ENCODE measurements at places on chromosomes 1 and 21.

DNA sequence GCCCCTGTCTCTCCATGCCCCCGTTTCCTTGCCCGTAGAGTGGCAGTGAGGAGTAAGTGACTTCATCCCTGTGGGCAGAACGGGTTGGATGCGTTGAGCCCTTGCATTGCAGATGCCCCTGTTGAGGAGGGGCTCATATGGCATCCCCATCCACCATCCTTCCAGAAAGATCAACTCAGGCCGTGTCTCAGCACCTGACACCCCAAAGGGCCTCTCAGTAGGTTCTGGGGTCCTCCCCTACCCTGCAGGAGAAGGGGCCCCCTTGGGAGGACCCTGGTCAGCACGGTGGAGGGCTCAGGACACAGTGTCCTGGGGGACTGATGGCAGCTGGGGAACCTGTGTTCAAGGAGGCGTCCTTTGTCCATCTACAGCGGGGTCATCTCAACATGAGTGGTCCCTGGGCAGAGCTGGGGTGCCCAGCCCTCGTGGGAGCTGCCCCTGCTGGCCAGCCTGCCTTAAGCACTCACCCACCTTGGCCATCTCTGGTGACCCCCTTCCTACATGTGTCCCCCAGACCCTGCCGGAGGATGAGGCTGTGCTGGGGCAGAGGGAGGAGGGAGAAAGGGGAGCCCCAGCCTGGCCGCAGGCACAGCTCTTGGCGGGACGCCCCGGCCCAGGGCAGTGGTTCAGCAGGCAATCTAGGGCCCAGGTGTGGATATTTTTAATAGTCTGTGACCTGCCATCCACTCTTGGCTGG, 48.2 kb upstream of the ACTRT2 start:
- no peak for DNase-seq

DNA sequence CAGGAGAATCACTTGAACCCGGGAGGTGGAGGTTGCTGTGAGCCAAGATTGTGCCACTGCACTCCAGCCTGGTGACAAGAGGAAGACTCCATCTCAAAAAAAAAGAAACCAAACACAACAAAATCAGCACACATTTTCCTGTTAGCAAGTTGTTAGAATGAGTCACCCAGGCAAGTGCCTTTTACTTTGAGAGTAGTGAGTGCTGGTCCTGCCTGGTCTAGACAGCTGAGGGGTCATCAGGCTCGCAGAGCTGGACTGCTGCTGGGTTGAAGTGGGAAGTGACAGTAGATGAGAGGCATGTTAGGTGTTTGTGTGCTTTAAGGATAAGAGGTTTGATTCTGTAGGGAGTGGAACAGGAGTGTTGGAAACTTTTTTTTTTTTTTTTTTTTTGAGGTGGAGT, 31.9 kb downstream of the GNPAT start:
- DNase-seq = no peak

DNA sequence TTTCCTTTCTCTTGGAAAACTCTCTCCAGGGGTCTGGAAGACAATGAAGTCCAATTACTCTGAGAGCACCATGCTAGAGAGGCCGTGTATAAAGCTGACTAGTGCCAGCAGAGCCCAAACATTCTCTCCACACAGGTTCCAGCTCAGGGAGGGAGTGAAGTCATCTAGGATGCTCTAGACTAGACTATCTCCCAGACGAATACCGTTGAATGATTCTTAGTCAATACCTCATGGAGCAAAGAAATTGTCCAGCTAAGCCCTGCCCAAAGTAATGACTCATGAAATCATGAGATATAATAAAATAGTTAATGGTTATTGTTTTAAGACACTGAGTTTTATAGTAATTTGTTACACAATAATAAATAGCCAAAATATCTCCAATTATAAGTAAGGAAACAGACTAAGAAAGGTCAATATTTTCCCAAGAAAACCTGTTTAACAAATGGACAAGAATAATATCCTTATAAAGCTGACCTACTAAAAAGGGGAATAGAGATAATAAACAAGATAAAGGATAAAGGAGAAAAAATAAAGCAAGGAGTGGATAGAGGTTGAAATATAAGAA, 163.9 kb upstream of the LRRC7 start:
- DNase-seq = no peak

GRCh38 chr1:6412896-6413295, 6.8 kb downstream of the HES2 start:
- DNase-seq = peak; percentile 16

- DNase-seq = no peak
These were observed 49.9 kb downstream of the IRF2BP2 start for GRCh38 chr1:234559902-234560676.

DNA sequence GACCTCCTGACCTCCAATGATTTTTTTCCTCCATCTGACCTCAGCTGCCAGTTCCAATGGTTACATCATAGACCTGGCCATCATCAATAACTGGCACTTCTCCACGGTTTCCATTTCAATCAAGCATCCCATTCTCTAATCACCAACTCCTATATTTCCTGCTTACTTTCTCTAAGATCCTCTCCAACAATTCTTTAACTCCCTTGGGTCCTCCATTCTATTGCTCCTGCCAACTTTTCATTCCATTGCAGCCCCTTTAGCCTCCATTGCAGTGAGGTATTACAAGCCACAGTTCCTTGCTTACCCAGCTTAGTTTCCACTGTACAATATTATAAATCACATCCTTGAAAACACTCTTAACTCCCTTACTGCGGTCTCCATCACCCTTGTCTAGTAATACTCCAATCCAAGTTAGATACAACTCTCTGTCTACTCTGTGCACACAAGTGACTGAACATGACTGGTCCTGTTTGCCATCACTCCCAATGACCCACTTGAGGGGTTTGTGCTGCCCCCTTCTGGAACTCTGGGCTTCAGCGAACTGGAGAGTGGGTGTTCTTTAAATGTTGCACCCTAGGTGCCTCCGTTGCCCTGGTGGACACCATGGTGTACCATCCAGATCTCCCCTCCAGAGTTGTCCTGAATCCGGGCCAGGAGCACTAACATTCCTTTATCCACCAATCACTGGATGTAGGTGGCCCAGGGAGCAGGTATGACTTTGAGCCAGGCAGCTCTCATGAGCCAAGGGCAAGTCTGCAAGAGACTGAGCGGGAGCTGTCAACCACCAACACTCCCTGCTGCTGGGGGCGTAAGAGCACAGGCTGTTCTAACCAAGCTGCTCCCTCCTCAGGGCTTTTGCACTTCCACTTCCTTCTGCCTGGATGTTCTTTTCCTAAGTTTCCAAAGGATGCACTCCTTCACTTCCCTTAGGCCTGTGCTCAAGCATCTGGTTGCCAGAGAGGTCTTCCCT, 3.7 kb upstream of the FNDC7 start:
- DNase-seq = no peak

DNA sequence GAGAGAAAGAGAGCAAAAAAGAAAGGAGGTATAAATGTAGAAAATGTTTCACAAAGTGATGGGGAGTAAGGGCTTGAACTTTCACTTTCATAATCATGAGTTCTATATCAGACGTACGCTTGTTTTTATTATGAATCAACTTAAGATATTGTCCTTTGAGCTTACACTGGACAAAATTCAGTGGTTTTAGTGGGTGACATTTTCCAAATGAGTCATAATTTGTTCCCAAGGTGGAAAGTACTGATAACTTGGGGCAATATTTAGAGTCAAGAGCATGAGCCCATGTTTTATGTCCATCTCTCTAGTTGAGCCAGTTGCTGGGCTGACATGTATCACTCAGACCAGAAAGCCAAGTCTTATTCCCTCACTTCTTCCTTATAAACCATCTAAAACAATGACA, 161.6 kb downstream of the CHRM3 start:
- DNase-seq = no peak

DNA sequence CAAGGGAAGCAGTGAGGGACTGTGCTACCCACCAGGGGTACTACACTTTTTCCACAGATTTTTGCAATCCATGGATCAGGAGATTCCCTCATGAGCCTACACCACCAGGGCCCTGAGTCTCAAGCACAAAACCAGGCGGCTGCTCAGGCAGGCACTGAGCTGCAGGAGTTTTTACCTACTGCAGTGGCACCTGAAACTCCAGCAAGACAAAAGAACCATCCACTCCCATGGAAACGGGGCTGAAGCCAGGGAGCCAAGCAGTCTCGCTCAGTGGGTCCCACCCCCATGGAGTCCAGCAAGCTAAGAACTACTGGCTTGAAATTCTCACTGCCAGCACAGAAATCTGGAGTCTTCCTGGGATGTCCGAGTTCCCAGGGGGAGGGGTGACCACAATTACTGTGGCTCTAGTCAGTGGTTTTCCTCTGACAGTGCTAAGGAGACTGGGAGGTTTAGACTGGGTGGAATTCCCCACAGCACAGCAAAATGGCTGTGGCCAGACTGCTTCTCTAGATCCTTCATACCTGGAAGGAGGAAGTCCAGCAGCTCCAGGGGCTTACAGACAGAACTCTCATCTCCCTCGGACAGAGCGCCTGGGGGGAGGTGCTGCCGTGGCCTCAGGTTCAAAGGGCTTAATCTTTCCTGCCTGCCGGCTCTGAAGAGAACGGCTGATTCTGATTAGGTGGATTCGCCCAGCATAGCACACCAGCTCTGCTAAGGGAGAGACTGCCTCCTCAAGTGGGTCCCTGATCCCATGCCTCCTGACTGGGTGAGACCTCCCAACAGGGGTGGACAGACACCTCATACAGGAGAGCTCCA, 437.8 kb downstream of the LTN1 start:
- DNase-seq = no peak

DNA sequence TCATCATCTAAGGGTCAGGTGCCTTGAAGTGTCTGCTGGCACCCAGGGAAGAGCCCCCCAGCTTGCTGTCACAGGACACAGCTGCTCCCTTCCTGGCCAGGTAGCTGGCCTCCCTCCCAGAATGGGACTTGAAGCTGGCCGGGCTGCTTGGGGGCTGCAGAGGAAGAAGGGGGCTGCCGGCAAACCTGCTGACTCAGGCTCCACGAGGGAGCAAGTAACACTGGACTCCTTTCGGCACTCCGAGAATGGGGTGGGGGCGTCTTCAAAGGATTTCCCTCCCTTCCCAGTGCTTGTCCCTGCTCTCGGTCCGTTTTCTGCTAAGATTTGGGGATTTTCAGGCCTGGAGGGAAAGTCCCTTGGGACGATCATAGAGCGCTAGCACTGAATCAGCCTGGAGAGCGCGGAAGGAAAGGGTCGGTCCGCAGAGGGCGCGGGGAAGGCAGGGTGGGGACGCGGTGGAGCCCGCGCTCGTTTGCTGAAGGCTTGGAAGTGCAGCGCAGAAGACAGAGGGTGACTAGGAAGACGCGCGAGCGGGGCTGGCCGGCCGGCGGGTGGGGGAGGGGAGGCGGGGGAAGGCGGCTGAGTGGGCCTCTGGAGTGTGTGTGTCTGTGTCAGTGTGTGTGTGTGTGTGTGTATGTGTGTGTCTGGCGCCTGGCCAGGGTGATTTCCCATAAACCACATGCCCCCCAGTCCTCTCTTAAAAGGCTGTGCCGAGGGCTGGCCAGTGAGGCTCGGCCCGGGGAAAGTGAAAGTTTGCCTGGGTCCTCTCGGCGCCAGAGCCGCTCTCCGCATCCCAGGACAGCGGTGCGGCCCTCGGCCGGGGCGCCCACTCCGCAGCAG, at the start of gene CSF1:
Gene CSF1, plus strand, starts transcription at position 727 of the 840 bp plus-strand sequence. CDS start 175 bp downstream, outside the sequence.
- DNase-seq = peak; percentile 87

- peak; percentile 10 for DNase-seq
These were observed 3.1 kb upstream of the KRTAP21-1 start for GRCh38 chr21:30758306-30758705.

GRCh38 chr21:46585191-46585953, 19.5 kb downstream of the S100B start:
- DNase-seq = no peak

GRCh38 chr1:234634387-234634786, 24.4 kb upstream of the IRF2BP2 start:
- no peak for DNase-seq

DNA sequence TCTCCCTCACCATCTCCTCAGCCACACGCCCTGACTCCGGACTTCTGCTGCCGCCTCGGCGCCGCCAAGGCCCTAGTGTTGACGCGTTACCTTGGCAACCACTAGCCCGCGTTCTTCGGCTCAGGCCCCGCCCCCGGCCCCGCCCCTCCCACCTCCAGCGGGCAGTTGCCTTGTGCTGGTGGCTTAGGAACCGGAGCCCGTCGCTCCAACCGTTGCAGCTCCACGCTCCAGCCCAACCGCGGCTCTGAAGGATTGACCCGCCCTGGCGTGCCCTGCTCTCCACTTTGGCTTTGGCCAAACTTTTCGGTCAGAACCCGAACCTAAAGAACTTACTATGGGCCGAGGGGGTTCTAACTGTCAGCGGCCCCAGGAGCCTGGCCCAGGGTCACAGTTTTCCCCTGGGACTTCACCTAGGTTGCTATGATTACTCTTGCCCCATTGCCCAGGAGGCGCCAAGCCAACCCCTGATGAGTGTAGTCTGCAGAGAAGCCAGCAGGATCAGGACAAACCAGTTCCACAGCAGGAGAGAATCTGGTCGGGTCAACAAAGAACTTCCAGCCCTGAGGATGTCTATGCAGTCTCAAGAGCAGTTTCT, at the start of gene CFAP45:
Gene CFAP45, minus strand, starts transcription at position 80 of the 595 bp plus-strand sequence. Its CDS starts 67 bp downstream, at position 13.
- peak; percentile 89 for DNase-seq

- no peak for DNase-seq
These were observed 3.7 kb downstream of the IFI6 start for GRCh38 chr1:27668121-27668807.

DNA sequence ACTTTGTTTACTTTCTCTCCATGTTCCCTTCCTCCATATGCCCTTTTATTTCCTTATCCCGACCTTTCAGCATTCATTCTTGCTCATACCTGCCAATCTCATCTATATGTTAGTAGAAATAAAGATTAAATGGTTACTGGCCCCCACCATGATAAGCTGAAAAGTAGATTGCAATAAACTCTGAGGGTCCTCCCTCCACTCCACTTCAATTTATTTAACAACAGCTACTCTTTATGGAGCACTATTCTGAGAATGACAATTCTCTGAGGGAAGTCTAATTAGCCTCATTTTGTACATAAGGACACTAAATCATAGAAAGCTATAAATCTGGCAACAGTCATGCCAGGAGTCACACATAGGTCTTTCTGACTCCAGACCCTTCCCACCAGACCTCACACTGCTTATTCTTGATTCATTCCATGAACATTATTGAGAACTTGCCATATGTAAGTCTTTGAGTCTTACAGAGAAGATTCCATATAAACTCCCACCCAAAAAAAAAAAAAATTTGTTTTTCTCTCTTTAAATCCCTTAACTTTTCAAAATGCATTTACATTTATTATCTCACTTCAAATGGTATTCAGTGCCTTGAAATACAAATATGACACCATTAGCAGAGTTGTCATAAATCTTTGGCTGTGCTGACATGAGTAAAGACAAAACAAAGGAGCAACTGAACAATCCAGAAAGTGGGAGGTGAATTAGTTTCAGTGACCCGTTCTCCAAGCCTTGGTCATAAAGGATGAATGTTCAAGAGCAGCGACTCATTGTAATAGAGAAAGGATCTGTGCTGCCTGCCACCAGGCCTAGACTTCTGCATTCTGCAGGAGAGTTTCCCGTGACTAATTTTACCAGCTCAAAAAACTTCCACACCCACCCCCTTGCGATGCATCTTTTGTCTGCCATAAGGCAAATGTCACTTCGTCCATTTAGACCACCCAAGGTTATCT, 28.5 kb downstream of the PALMD start:
- no peak for DNase-seq

- DNase-seq = peak; percentile 22
These were observed 6.6 kb downstream of the LDLRAD2 start for GRCh38 chr1:21818656-21819055.

DNA sequence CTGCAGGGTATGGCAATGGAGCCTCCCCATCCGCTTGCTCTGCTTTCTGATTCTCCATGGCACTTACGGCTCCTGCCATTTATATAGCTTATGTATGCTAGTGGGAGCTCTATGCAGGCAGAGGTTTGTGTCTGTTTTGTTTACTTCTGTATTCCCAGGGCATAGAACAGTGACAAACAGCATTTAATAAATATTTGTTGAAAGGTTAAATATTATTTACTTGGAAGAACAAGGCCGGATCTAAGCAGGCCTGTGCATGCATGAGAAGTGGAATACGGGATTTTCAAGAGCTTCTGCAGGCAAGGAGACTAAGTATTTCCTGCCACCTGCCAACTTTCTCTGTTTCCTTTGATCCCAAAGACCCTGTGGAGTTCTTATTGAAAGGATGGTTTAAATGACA, 90.7 kb downstream of the XCL2 start:
- no peak for DNase-seq

Measured in tongue (tissue), 3 donors.